ENCODE measurements at places on chromosomes 1 and 21.

DNA sequence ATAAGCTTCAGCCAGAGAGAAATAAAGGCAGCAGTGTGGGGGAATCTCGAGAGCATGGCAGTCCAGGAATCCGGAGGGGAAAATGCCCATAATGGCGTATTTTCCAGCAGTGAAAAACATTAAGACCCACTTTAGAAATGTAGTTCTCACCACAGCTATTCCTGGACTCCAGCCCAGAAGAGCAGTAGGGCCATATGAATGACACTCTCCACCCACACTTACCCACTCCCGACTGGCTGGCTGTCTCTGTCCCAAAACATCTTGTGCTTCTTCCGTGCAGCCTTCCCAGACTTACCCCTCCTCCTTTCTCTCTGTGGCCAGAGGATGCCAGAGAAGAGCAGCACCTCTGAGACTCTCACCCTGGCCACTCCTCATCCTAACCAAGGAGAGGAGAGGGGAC, 56.4 kb downstream of the TRABD2B start:
- DNase-seq, result no peak

DNA sequence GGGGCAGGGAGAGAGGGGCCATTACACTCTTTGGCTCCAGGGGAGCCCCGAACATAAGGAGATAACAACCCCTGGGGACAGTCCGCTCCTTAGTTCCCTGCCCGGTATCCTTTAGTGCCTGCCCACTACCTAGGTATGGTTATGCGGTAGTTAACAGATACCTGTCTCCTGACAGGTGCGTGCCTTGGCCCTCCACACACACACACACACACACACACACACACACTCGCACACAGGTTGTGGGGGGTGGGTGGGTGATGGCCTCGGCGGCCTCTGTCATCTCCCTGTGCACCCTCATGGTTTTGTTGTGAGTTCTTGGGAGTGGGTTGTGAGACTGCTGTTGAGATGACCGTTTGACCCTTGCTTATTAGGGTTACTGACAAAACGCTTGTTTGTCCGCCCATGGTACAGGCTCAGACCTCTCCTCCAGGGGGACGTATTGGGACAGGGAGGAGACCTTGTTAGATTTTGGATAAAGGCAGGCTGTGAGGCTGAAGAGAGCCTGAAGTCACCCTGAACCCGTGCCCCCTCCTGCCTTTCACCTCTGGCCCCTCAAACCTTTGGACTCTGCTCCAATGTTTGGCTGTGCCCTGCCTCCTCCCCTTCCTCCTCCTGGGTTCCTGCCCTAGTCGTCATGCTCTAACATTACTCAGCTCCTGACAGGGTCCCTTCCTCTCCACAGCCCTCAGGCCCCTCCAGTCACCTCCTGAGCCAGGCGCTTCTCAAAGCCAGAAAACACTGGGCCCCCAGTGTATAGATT, 979 bp downstream of the RASSF5 start:
- DNase-seq, result no peak

DNA sequence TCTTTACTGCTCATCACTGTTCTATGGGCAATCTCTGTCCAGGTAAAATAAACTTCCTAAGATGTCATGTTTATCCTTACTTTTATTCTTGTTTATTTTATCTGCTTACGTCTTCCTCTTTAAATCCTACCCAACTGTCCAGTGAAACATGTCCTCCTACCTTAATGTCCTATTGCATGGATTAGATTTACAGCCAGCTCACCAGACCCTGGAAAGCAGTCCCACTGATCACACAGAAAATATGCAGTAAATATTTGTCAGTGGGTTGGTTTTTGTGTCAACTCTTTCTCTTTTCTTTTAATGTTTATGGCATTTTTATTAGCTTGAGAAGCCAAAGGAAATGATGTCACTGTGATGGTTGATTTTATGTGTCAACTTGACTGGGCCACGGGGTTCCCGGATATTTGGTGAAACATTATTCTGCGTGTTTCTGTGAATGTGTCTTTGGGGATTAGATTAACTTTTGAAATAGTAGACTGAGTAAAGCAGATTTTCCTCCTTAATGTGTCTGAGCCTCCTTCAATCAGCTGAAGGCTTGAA, 258.3 kb downstream of the SRGAP2C start:
- no peak for DNase-seq

DNA sequence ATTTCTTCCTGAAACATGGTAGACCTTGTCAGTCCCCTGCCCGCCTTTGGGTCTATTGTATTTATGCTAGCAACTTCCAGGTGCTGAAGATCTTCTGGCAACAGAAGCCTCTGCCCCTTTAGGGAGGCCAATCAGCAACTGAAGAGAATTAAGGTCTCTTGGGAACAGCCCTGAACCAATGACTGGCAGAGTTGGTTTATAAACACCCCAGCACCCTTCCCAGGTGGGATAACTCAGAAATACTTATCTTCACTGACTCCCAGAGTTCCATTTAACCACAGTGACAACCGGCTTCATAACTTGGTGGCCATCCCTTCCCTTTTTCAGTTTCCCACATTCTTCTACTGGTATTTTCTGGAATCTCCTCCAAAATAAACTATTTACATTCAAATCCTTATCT, 27.2 kb upstream of the TMCO1 start:
- DNase-seq, result no peak

DNA sequence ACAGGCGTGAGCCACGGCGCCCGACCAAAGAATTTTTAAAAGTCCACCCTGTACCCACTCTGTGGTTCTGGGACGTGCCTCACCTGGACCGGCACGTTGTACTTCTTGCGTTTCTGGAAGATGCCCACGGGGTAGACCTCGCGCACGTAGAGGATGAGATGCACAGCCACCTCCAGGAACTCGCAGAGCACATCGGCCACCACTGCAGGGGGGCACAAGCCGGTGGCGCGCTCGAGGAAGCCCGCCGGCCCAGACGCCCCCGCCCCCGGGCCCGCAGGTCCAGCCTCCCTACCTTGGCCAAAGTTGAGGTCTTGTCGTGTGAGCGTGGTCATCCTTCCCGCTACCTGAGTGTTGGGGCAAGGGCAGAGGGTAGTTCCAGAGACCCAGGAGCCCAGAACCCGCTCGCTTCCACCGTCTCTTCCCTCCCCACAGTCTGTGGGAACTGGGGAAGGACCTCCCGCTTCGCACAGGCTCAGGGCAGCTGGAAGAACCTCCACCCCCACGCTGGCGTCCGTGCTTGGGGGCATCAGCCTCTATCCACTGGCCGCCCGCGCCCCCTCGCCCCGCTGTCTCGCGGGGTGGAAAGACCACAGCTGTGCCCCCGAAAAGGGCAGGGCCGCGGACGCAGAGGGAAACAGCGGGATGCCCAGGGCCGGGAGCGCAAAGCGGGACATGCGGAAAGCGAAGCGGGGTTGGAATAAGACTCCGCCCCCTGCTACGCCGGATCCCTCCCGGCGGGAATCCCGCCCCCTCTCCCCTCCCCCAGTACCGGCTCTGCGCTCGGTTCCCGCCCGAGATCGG, 478 bp downstream of the MAD2L2 start:
- DNase-seq, result no peak

DNA sequence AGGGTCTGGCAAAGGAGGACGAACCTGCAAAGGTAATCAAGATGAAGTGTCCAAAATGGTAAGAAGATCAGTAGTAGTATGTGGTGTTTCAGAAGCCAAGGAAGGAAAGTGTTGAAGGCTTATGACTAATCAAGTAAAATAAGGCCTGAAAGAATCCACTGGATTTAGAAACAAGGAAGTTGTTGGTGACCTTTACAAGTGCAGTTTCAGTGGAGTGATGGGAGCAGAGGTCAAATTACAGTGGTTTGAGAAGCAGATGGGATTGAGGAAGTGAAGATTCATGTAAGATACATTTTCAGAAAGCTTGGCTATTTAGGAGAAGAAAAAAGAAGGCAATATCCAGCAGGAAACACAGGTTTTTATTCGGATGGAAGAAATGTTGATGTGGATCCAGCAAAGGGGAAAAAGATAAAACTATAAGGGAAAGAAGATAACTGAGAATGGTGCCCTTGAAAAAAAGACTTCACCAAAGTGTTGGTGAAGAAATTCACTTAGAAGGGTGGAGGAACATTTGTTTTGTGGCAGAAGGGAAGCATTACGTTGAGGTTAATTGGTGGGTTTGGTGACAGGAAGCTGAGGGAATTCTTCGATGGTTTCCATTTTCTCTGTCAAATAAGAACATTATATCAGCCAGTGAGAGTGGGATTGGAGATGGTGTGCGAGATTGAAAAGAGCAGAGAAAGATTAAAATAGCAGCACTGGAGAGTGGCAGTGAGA, 2.1 kb downstream of the ARMH1 start:
- no peak for DNase-seq

GRCh38 chr1:235937123-235937522, 70.4 kb upstream of the LYST start:
- DNase-seq, result no peak

- DNase-seq, result no peak
Measured at GRCh38 chr1:31726715-31727114, 22.9 kb upstream of the COL16A1 start.

GRCh38 chr1:31795096-31795675, 20.6 kb downstream of the SPOCD1 start:
- no peak for DNase-seq

DNA sequence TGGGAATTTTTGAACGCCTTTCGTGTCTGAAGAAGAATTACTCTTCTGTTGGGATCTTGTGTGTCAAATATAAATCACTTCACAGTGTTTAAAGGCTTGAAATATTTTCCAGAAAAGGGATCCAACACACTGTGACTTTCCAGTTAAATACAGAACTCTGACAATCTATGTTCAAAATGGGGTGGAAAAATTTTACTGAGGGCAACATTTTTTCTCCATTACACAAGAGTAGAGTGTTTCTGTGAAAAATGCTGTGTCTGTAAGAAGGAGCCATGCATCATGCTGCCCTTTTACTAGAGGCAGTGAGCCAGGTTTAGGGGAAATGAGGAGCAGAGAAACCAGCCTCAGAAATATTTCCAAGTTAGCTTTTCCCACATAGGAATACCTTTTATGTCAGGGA, 86.5 kb downstream of the VPS13D start:
- no peak for DNase-seq

GRCh38 chr1:84247425-84248220, 53.9 kb upstream of the SAMD13 start:
- DNase-seq, result no peak

DNA sequence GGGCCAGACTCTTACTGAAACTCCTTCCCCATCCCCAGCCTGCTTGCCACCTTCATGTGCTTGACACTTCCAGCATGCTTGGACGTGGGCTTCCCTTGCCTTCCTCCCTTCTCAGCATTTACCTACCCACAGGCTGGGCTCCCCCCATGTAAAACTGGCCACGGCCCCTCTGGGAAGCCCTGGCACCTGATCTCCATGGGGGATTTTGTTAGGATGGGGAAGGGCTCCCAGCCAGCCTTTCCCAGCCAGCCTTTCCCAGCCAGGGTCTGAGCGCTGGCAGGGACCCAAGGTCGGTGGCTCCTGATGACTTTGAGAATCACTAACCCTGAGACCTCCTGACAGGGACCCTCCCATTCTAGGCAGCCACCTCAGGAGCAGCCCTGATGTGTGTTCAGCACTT, 6.7 kb downstream of the ALX3 start:
- DNase-seq, result no peak

- DNase-seq, result no peak
Measured at GRCh38 chr1:20190256-20191160, 4.2 kb upstream of the PLA2G2C start.

- no peak for DNase-seq
Measured at GRCh38 chr1:232533328-232533727, 96.6 kb downstream of the SIPA1L2 start.

- no peak for DNase-seq
Measured at GRCh38 chr1:2597441-2598328, 11.1 kb downstream of the PRXL2B start.

GRCh38 chr1:17603091-17603841, 63.8 kb downstream of the ARHGEF10L start:
- no peak for DNase-seq

DNA sequence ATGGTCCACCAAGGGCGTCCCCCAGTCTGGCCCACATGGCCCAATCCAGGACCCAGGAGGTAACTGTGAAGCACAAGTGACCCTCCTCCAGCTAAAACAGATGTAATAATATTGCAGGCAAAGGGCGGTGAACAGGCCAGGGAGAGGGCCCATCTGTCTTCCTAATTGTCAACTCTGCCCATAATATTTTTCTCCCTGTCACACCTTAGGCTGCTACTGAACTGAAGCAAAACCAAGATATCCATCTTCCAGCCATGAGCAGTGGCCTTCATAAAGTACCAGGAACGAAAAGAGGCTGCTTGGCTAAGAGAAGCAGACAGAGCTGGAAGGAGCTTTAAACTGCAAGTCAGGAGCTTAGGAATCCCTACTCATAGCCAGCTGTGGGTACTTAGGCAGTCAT, 3.1 kb downstream of the KANK4 start:
- no peak for DNase-seq

DNA sequence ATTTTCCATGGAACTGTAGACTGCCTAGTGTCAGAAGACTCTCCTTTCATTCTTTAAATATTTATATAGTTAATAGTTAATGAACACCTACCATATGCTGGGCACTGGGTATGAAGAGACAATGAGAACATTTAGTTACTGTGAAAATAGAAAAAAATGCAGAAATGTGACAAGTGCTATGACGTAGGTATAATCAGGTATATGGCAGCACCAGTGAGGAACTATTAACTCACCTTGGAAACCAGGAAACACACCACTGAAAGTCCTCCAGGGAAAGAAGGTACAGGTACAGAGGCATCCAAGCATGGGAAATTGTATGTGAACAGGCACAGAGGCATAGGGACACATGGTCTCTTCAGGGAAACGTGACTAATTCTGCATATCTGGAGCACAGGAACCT, 42.3 kb downstream of the DPT start:
- DNase-seq, result no peak

GRCh38 chr1:163320891-163321290, 863 bp upstream of the NUF2 start:
- no peak for DNase-seq

DNA sequence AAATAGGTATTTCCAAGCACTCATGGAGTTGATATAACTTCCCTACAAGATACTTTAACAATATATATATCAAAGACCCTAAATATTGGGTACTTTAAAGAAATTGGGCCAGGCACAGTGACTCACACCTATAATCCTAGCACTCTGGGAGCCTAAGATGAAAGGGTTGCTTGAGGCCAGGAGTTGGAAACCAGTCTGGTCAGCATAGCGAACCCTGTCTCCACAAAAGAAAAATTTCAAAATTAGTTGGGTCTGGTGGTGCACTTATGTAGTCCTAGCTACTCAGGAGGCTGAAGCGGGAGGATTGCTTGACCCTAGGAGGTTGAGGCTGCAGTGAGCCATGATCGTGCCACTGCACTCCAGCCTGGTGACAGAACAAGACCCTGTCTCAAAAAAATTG, 393.9 kb upstream of the DEPDC1 start:
- no peak for DNase-seq

- DNase-seq, result no peak
Measured at GRCh38 chr1:206850401-206850800, 15.0 kb upstream of the IL20 start.

DNA sequence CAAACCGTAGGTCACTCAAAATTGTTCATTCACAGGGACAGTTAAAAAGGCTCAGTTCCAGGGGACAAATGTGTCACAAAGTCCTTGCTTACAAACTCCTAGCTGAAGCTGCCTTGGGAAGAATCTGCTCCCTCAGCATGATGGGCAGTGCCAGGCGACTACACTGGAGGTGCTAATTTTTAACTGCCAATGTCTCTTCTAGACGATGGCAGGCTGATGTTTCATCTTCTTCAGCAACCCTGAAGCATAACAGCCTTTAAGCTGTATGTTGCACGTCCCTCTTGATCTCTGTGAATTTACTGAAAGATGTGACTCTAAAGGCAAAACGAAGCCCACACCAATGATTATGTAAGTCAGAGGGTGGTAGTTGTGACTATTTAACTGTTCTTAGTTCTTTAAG, 11.3 kb downstream of the COA7 start:
- no peak for DNase-seq

- no peak for DNase-seq
Measured at GRCh38 chr1:204456826-204457442, 37.7 kb downstream of the PIK3C2B start.

- DNase-seq, result no peak
Measured at GRCh38 chr21:16740511-16740910, 772.3 kb upstream of the CXADR start.

All from stimulated activated CD4-positive, alpha-beta T cell treated with anti-CD3 and anti-CD28 coated beads, Interleukin-2, amount 100 ng/mL, for 4 hours (primary cell).